ENCODE measurements at places on chromosomes 3 and 15.

- no peak for DNase-seq
These were observed 18.9 kb downstream of the ILDR1 start for GRCh38 chr3:122003112-122003511.

DNA sequence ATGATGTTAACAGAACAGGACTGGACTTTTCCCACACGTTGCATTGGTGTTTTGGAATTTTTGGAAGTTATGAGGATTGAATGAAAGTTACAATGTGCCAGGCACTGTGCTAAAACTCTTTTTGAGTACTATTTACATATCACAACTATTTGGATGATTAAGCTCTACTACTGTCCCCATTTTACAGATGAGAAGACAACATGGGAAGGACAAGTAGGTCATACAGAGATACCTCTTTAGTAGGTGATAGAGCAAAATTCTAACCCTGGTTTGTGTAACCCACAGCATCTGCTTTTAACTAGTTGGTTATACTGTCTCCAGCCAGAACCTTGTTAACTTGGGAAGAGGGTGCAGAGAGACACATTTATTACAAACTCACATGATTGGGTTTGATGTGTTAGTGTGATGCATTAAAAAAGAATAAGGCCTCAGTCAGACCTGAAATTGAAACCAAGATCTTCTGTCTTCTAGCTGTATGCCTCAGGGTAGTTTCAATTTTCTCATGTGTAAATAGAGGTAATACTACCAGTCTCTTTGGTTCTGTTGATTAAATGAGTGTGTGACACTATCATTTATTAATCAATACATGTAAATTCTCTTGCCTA, 1.4 kb downstream of the NDUFB4 start:
- DNase-seq = no peak

- DNase-seq = no peak
These were observed 20.3 kb downstream of the CISH start for GRCh38 chr3:50591196-50591741.

DNA sequence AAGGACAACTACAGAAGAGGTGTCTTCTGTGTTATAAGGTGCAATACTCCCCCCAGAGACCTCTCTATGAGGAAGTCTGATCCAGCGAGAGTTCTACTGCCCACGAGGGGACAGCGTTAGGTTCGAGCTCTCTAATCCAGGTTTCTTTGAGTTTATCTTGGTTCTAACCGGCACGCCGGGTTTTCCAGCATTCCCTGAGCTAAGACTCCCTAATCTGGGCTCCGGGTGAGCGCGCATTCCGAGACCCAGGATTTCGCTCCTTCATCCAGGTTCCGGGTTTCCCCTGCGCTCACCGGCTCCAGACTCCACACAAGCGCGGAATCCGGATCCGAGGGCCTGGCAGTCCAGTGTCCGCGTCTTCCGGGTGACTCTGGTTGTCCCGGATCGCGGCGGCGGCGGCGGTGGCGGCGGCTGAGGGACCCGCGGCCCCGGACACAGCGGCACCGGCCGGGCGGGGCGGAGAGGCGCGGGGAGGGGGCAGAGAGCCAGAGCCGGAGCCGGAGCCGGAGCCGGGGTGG, at the start of gene ZNF609:
Gene ZNF609, plus strand, starts transcription at position 373 of the 518 bp plus-strand sequence. CDS start 38,842 bp downstream, outside the sequence.
- DNase-seq = peak; percentile 92

GRCh38 chr3:29695201-29695600, 414.3 kb downstream of the RBMS3 start:
- DNase-seq = no peak

DNA sequence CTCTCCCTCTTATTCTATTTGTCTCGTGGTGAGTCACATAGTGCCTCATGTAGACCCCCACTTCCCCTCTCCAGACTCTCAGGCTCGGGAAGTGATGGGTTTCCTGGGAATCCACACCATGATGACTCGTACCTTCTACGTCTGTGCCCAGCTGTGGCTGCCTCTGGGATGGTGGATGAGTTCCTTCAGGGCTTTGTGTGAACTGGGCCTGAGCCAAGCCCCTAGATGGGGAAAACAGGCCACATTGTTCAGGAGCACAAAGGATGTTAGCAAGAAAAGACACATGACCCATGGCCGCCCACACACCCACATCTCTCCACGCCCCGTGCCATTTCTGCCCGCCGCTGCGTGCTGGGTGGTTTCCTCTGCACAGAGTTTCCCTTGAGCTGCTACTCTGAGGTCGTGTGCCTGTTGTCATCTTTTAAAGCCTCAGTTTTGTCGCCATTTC, 10.5 kb downstream of the ISG20 start:
- DNase-seq = no peak

GRCh38 chr15:88383354-88383753, 83.8 kb downstream of the MRPL46 start:
- no peak for DNase-seq

DNA sequence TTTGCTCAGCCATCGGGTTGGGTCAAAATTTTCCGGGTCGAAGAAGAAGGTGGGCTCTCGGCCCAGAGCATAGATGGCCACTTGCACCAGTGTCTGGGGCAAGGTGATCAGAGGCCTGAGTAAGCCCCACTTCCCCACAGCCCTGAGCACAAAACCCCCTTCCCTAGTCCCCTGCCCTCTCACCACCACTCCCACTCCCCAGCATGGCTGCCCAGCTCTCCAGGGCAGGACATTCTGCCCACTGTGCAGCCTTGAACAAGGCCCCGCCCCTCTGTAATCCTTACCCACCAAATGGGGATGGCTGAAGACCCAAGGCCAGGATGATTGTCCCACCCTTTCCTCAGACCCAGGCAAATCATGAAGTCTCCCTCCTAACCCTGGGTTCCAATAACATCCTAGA, 28.8 kb downstream of the CYP11A1 start:
- no peak for DNase-seq

DNA sequence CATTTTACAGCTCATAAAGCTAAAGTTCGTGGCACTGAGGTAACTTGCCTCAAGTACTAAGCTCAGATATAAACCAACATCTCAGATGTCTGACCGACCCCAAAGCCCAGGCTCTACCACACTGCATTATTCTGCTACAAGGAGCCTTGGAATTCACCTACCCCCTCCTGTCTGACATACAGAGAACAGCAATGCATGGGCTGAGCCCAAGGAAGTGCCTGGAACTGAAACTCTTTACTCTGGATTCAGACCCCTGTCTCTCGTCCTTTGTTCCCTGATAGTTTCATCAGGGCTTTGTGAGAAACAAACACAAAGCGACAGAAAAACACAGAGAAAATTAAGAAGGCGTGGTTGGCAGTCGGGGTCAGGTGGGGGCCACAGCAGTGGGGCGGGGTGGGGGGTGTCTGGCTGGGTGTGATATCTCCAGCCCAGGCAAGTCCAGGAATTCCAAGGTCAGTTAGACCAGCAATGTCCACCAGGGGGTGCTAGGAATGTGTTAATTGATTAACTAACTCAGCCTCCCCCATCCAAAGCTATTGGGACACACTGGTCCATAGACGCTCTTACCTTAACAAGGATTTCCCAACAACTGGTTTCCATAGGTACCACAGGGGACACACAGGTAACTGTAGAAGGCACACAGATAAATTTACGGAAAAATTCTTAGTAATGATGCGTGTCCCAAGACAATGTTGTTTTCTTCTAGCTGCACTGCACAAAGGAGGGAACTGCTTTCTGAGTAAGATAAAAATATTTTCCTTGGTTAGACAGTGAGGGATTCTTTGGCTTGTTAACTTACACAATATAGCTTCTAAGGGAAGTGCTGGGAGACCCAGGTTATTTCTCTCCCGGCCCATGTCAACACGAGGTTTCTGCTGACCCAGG, 18.8 kb upstream of the SSUH2 start:
- DNase-seq = peak; percentile 73

GRCh38 chr15:64333986-64334929, 21.7 kb downstream of the CSNK1G1 start:
- DNase-seq = no peak

- DNase-seq = peak; percentile 72
These were observed 3.0 kb downstream of the HEG1 start for GRCh38 chr3:125052624-125053303.

DNA sequence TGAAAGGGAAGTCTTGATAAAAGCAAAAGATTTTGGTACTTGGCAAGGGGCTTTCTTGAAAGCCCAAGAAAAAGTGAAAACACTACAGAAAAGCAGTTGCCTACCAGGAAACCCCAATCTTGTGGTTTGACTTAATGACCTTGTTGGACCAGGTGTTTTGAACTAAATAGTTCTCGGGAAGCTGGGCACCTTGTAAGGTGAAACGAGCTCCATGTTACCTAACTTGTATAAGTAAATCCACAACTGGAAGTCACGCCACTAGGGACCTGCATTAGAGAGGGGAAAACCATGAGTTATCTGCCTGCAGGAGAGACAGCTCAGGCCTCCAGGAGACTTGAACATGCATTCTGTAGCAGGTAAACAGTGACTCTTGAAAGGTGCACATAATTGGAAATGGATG, 88.2 kb downstream of the GMPS start:
- no peak for DNase-seq

DNA sequence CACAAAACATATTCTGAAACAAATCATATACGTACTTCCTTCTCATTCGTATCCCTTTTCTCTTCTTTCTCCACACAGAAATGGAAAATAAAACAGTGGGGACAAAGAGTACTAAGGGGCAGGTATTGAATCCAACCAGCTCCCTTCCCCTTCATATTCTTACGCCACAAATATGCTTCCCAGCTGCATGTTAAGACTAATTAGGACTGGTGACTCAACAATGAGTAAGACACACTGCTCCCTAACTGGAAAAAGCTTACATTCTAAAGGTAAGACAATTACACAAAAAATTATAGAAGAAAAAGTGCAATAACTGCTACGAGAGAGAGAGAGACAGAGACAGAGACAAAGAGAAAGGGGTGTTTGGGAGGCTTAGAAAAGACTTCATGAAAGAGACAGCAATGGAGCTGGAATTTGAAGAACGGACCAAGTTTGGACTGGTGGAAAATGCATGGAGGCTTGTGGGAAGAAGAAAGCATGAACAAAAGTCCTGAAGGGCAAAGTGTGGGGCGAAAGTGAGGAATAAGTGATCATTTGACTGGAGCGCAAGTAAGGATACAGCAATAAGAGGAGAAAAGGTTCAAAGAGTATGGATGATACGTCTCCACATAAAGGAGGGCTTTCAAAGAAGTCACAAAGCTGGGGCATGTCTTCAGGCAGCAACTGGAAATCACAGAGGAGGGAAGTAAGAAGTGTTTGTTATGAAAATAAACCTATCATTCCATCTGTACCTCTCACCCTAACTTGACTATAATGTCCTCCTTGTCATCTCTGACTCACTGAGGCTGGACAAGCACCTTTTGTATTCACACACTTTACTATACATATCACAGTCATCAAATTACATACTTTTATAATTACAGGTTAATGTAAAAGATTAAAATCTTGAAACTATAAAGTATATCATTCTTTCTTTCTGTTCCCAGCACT, 49.2 kb downstream of the RYK start:
- no peak for DNase-seq

- DNase-seq = no peak
These were observed 15.6 kb downstream of the CYP19A1 start for GRCh38 chr15:51322621-51323296.

GRCh38 chr3:190593075-190593474, 79.2 kb downstream of the IL1RAP start:
- DNase-seq = no peak

DNA sequence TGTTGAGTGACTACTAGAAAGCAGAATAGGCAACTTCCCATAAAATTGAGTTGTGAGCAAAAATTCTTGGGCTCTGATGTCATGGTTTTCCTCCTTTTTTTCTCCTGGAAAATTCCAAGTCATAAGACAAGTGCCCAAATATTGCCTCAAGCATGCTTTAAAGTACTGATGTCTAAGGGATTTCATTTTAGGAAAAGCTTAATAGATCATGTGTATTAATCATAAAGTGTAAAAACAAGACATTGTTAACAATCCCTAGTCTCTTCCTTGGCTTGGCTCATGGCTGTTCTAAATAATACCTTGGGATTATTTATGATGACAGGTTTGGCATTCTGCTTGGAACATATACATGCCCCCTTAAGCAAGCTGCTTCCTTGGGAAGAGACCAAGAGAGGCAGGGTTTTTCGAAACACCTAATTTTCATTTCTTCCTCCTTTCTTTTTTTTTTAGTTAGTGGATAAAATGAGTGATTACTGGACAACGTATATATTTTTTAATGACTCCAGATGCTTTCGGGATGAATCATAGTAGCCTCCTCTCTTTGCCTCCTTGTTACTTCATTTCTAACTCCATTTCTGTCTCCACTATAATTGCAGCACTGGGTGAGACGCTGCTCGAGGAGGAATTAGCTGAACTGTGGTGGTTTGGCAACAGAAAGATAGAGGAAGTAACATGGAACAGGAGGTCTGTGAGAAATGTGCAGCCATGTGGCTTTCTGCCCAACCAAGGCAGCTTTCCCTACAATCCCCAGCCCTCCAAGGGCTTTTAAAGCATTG, 104.9 kb downstream of the TPRG1 start:
- peak; percentile 30 for DNase-seq

DNA sequence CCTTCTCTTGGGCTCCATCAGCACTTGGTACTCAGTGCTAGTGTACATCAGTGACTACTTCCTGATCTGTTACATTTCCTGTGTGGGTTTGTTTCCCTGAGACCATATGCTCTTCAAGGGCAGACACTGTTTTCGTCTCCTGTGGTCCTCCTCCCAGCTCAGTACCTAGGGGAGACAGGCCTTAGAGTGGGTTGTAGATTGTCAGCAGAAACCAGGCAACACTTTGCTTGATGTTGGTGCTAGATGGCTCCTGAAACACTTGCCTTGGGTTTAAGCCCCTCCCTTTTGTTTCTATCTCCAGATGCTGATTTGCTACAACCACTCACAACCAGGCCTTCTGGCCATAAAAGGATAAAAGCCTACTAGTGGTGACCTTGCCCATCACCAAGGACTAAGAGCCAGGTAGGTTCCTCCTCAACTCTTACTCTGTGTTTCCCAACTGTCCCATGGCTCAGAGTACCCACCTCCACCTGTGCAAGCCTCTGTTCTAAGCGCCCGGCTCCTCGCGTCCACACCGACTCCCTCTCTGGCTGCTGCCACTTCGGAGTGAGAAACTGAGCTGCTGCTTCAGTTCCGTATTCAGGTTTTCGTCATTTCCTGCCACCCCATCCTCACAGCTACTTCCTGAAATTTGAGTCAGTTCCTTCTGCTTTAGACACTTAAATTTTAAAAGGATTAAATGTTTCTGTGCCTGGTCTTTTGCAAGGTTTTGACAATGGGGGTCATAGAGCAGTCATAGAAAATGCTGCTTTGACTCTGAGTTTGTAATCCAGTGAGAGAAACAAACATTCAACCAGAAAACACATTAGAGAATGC, at the start of gene HCLS1:
Gene HCLS1, minus strand, starts transcription at position 548 of the 816 bp plus-strand sequence. CDS start 2,556 bp downstream, outside the sequence.
- DNase-seq = no peak

- no peak for DNase-seq
These were observed 622.5 kb downstream of the TBL1XR1 start for GRCh38 chr3:176574786-176575185.

Data from HS-27A (cell line).